ENCODE measurements at places on chromosomes 3 and 15. TPM values are rescaled to one million over a fixed set of nuclear protein-coding genes. Genes with fewer than 3 reads are reported as not detected.

- no peak for DNase-seq
Measured at GRCh38 chr3:23607184-23607847, 198.4 kb upstream of the UBE2E1 start.

DNA sequence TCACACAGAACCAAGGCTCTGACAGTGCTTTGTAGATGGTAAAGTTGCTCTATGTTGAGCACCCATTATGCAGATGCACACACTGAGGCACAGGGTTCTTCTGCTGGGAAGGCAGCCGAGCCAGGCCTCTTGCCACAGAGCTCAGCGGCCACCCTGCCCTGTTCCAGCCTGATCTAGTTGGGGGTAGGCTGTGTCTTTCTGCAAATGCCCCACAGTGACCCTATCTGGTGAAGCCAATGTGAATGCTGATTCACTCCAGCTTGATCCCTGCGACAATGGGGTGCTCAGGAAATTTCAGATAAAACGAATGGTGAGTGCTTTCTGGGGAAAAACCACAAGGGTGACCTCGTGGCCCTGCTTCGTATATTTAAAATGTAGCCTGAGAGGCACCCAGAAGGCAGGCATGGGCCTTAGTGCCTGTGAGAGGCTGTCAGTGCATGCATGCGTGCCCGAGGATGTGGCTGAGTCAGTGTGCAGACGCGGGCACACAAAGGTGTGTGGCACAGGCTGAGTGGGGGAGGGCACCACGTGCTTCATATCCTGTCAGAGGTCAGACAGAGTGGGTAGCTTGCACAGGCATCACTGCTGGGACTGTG is 85.7 kb downstream of the ATP2B2 start:
- no peak for DNase-seq

DNA sequence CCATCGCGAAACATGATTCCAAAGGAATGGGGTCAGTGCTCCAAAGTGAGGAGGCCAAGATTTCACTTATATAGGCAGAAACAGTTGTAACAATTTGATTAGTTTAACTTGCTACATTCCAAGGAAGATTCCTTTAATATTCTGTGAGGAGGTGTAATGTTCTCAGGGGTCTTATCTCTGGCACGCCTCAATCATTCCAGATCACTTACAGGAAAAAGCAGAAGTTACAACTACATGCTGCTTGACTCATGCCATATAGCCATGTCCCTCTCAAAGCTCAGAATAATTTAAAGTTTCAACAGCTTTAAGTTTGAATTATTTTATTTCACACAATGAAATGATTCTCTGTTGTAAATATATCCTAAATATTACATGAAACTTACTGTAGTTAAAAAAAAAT is 3.5 kb upstream of the FYTTD1 start:
- DNase-seq, result no peak

GRCh38 chr15:92069308-92070250 is 216.1 kb downstream of the SLCO3A1 start:
- DNase-seq, result no peak

- DNase-seq, result no peak
Measured at GRCh38 chr3:9141928-9142289, 107.5 kb downstream of the SRGAP3 start.

- no peak for DNase-seq
Measured at GRCh38 chr3:87136066-87136596, 91.0 kb upstream of the CHMP2B start.

DNA sequence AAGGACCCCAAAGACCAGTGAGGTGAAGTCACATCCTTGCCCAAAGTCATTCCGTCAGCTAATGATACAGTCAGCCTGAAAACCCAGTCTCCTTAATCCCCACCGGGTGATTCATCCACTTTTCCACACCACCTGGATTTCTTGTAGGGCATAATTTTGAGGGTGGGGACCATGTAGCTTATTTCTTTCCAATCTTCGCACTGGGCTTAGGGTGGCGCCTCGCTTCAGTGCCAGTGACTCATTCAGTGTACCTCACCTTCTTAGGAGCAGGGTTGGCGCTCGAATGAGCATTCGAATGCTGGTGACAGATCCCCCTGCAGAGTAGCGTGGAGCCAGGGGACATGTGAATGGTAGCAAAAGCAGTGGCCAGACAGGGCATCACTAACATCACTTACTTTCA is 24.0 kb downstream of the BMF start:
- no peak for DNase-seq

DNA sequence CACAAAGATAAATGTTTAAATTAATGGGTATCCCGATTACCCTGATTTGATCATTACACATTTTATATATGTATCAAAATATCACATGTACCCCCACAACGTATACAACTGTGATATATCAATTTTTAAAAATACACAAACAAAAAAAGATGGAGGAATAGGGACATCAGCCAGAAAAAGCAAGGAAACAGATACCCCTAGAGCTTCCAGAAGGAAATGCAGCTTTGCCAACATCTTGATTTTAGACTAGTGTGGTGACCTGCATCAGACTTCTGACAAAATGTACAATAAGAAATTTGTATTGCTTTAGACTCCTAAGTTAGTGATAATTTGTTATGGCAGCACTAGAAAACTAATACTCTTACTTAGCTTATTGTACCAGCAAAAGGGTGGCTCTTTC is 483.8 kb downstream of the TUSC7 start:
- no peak for DNase-seq

DNA sequence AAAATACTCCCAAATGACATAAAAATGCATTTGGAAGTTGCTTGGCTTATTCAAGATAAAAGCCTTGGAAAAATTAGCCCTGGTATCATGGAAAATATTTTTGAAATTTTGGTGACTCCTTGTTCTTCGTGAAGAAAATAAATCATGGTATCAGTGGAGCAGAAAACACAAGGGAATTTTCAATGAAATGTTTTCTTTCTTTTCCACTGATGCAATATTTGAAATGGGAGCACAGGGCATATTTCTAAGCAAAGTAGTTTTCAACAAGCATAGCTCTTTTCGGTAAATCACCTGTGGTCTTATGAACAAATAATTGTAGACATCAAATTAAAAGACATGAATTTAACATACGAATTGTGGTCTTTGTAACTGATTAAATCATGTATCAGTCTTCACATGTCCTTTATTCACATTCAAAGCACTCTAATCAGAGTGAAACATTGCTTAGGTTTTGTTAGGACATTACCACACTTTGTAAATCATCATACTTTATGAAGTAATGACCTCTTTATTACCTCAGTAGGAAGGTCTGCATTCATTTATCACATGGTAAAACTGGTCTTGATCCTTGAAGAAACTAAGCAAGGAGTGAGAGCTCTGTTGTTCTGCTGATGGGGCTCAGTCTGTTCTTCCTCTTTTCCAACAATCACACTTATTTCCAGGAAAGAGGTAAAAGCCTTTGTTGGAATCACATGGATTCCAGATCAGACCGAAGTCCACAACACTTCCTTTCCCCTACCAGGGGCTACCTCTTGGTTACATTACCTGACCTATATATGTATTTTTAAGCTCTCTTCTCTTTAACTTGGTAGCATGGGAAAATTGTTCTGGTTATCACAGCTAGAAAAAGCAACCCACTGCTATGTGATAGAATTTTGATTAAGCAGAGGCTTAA is 413.5 kb upstream of the THBS1 start:
- DNase-seq, result no peak

NOX5 gene
- total RNA-seq, result not detected

WNT5A gene
- total RNA-seq, result 3.6 TPM

C3orf80 gene
- 0.88 TPM for total RNA-seq

SLC24A5 gene
- not detected for total RNA-seq
